ENCODE measurements at places on chromosomes 6 and 20.
A peak's percentile ranks its signal among the peaks of the same experiment; 100 is the strongest.

- DNase-seq: peak; percentile 26
These were observed 275.5 kb downstream of the ZFAND3 start for GRCh38 chr6:38095054-38095453.

- DNase-seq: peak; percentile 78
These were observed 5.2 kb upstream of the BPIFA3 start for GRCh38 chr20:33211817-33212424.

DNA sequence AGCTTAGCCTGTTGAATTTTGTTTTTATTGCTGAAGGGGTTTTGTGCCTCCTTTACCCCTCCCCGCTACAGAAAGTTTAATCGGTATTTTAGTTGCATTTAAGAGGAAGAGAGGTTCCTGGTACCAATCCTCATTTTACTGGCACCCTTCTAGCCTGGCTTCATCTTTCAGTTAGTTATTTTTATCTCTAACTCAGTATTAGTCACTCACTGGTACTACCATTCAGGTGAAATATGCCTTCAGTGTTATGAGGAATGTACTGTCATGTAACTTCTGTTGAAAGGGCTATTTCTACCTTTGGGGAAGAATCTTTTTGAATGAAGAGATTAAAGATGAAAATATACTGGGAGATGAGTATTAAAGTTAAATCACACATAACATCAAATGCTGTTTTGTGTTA, 211.8 kb downstream of the CDKAL1 start:
- DNase-seq: no peak

- no peak for DNase-seq
These were observed 753 bp downstream of the RSPH9 start for GRCh38 chr6:43645613-43645964.

DNA sequence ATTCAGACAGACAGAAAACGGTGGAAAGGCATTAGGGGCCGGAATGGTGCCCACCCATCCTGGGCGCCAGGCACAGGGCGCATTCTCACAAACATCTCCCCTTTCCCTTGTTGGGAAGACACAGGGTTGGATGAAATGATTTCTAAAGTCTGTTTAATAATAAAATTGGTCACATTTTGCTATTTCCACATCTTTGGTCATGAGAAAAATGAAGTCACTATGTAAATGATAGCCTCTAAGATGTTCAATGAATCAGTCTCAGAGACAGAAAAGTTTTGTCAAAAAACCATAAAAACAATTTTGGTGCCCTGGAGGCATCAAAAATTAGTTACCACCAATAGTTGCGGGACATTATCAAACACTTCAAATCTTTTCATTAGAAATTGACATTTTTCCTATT, 40.7 kb downstream of the PRR18 start:
- DNase-seq: no peak

GRCh38 chr6:42938987-42939809, 9.9 kb downstream of the CNPY3 start:
- peak; percentile 86 for DNase-seq

GRCh38 chr6:13836170-13836569, 21.8 kb upstream of the MCUR1 start:
- no peak for DNase-seq

DNA sequence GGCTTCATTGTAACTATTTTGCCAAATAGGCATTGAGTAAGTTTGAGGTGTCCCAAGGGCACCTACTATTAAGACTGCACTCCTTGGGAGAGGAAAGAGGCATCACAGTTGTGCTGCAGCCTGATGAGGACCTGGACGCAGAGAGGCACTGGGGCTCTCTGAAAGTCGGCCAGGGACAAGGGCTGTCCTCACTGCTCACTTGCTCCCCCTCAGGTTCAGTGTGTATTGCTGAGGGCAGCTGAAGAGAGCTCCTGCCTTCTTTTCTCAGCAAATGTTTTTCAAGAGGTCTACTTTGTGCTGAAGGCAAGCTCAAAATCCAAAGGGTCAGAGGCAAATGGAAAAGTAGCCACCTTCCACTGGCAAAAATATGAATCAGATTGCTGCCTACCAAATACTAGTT, 331.8 kb downstream of the RIMS1 start:
- peak; percentile 17 for DNase-seq

GRCh38 chr20:33531047-33531877, 41.4 kb downstream of the CBFA2T2 start:
- peak; percentile 78 for DNase-seq

- DNase-seq: peak; percentile 87
These were observed 780 bp downstream of the ARMC12 start for GRCh38 chr6:35737413-35738211.

DNA sequence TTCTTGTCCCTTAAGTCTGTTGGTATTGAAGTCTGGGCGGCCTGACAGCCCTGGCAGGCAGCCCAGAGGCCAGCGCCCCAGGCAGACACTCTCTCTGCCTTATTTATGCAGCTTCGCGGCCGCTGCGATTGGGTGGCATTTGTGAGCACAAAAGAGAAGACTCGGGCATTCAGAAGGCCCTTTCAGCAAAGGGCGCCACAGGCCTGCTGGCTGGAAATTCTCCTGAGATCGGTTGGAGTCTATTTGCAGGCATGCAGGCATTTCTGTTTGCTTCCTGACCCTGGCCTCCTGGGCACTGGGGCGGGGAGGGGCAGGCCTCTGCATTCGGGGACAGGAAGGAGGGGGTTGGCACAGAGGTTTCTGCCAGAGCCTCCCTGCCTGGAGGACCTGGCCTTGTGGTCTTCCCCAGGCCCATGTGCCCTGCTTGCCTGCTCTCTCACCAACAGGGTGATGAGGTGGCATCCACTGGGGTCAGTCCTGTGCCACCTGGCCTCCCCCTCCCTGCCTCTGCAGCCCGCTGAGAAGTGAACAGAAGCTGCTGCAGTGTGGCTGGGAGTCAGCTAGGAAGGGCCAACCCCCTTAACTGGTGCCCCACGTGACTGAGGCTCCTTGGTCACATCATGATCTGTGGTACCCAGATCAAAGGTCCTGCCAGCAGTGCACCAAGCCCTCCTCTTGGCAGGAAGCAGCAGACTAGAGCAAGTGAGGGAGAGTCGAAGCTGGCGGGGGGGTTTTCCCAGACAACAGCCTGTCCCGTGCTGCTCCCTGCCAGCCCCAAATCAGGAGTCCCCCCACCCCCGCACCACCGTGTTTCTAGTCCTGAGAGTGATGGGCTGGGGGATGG, 16.6 kb upstream of the CCDC167 start:
- DNase-seq: peak; percentile 39

DNA sequence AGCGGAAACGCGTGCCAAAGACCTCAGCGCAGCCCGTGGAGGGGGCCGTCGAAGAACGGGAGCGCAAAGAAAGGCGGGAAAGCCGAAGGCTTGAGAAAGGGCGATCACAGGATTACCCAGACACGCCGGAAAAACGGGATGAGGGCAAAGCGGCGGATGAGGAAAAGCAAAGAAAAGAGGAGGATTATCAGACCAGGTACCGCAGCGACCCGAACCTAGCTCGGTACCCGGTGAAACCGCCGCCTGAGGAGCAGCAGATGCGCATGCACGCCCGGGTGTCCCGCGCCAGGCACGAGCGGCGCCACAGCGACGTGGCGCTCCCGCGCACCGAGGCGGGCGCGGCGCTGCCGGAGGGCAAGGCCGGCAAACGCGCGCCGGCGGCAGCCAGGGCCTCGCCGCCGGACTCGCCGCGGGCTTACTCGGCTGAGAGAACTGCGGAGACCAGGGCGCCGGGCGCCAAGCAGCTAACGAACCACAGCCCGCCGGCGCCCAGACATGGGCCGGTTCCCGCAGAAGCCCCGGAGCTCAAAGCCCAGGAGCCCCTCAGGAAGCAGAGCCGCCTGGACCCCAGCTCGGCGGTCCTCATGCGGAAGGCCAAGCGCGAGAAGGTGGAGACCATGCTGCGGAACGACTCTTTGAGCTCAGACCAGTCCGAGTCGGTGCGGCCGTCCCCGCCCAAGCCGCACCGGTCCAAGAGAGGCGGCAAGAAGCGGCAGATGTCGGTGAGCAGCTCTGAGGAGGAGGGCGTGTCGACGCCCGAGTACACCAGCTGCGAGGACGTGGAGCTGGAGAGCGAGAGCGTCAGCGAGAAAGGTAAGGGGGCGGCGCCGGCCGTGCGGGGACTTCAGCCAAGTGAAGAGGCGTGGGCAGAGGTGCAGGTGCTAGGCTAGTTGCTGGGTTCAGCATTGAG, 296.2 kb downstream of the RIMS1 start:
- DNase-seq: no peak

DNA sequence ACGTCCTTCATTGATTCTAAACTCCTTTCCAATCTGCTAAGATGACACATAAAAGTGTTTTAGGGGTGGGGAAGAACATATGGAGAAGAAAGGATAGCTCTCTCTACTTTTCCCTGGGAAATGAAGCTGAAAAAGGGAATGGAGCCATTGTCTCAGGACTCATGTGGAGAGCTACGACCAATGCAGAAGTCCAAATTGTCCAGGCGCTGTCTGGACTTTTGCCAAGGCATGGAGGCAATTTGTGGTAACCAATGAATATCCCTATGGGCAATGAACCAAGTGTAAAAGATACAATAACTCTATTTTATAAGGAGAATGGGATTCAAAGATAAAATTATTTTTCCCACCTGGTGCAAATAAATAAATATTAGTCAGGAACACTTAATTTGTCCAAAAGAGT, 16.1 kb downstream of the FBXL4 start:
- no peak for DNase-seq

- no peak for DNase-seq
These were observed 59.6 kb upstream of the SPDEF start for GRCh38 chr6:34615574-34616226.

GRCh38 chr6:45698046-45698445, 317.6 kb downstream of the CLIC5 start:
- no peak for DNase-seq

- DNase-seq: no peak
These were observed 140.1 kb upstream of the GMDS start for GRCh38 chr6:2385471-2385983.

- no peak for DNase-seq
These were observed 684 bp downstream of the ZNFX1 start for GRCh38 chr20:49276961-49277785.

GRCh38 chr20:42483730-42484303, 705.9 kb downstream of the PTPRT start:
- DNase-seq: peak; percentile 32

DNA sequence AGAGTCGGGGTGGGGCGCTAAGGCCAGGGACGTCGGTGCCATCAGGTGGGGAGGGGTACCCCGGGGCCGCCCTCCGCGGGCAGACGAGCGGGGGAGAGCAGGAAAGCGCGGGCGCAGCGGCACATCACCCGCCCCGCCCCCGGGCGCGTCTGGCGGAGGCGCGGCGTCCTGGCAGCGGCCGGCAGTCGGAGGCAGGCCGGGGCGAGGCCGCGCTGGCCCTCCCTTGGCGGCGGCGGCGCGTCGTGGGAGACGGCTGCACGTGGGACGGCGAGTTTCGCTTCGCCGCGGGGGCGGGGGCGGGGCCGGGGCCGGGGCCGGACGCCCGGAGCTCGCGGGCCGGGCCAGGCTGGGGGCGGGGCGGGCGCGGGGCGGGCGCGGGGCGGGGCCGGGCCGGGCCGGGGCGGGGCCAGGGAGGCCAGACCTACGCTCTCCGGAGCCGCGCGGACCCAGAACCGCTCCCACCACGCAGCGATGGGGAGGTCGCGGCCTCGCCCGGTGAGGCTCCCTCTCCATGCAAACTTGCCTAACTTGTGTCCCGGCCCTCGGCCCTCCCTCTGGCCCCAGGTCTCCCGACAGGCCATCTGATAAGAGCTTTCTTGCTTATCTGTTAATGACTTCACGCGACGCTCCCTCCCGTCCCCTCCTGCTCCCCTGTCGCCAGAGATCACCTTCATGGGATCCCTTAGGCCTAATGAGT, 12.5 kb downstream of the ITPR3 start:
- DNase-seq: no peak

GRCh38 chr20:58271606-58272351, 37.7 kb upstream of the RAB22A start:
- no peak for DNase-seq

DNA sequence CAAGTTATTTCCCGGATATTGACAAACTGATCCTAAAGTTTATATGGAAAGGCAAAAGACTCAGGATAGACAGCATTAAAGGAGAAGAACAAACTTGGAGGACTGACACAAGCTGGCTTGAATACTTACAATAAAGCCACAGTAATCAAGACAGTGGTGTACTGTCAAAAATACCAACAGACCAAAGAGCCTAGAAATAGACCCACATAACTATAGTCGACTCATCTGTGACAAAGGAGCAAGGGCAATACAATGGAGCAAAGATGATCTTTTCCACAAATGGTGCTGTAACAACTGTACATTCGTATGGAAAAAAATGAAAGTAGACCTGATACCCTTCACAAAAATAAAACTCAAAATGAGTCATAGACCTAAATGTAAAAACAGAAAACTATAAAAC, 46.0 kb downstream of the ABHD12 start:
- no peak for DNase-seq

All from HepG2 (cell line).